ENCODE measurements at places on chromosomes 2 and 18. TPM values are rescaled to one million over a fixed set of nuclear protein-coding genes. Genes with fewer than 3 reads are reported as not detected.

- no peak for DNase-seq
Measured at GRCh38 chr18:41756141-41756540, 198.9 kb upstream of the PIK3C3 start.

- no peak for DNase-seq
Measured at GRCh38 chr18:65610939-65611338, 139.9 kb upstream of the CDH7 start.

- DNase-seq = no peak
Measured at GRCh38 chr2:197427986-197428385, 6.8 kb downstream of the SF3B1 start.

GRCh38 chr2:147923846-147924245 is 79.0 kb downstream of the ACVR2A start:
- no peak for DNase-seq

DNA sequence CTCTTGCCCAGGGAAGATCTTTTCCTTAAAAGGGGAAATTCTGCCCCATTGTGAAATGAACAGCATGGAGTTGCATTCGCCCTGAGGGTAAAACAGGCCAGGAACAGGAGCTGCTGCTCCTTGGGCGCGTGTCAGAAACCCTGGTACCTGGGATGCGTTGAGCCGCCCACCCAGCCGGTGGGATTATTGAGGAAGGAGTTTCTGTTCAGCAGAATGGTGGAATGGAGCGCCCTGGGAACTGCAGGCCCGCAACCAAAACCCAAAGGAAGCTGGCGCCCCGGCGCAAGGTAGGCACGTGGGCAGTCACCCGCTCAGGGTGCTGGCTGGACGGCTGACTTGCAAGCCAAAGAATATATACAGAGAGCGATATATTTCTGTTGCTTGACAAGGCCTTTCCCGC is 73.5 kb downstream of the MTCL1 start:
- no peak for DNase-seq

DNA sequence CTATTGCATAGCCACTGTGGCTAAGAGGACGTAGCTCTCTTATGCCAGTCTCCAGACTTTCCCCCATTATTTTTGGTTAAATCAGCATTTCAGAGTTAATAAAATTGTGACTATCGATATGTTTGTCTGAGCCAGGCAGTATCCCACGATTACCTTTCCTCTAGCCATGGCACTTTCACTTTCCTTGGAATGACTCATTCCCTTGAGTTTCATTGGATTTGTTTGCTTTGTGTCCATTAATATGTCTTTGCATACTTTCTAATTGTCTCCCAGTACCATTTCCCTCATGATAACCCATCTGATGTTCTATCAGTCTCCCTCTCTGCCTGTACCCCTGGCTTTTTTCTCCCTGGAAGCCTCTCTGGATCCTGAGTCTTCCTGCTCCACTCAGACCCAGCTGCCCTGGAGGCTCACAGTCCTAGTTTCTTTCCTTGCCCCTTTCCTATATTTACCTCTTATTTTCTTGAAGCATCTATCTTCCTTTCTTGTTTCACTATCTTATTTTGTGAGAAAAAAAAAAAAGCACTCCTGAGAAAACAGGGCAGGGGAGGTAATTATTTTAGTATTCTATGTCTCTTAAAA is 126.1 kb downstream of the MTX2 start:
- peak; percentile 44 for DNase-seq

- DNase-seq = no peak
Measured at GRCh38 chr2:71925268-71926088, 222.2 kb downstream of the CYP26B1 start.

DNA sequence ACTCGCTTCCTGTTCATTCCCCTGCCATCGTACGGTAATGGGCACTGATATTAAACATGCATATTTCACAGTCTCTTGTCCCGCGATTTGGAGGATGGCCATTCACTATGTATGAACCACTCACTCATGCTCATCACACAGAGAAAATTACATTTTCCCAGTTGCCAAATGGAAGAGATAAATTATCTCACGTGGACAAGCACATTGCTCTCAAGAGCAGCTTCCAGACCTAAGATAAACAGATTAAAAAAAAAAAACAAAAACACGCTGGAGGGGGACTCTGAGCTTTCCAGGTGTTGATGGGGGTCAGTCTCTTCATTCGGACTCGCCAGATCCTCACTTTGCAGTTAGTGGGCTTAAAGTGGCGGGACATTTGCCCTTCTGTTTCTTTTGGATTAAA is 1.7 kb upstream of the MAPK4 start:
- DNase-seq = no peak

DNA sequence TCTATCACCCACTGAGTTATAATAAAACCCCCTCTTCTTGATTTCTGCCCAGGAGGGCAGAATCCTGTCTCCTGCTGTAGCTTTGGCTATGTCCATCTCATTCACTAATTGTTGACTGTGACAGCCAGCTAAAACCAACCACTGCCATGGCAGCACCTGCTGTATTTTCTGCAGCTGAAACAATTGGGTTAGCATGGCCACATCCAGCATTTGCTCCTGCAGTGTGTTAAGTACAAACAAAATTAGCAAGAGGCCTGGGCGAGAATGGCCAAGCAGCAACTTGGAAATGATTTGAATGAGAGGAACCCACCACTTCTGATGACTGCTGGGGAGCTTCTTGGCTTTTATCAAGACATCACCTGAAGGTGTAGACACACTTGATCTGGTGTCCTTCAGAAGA is 89.4 kb upstream of the LRRTM1 start:
- DNase-seq = no peak

- peak; percentile 36 for DNase-seq
Measured at GRCh38 chr2:190649798-190650390, 1.0 kb downstream of the NAB1 start.

GRCh38 chr2:158586491-158586890 is 129.7 kb downstream of the PKP4 start:
- DNase-seq = peak; percentile 84

DNA sequence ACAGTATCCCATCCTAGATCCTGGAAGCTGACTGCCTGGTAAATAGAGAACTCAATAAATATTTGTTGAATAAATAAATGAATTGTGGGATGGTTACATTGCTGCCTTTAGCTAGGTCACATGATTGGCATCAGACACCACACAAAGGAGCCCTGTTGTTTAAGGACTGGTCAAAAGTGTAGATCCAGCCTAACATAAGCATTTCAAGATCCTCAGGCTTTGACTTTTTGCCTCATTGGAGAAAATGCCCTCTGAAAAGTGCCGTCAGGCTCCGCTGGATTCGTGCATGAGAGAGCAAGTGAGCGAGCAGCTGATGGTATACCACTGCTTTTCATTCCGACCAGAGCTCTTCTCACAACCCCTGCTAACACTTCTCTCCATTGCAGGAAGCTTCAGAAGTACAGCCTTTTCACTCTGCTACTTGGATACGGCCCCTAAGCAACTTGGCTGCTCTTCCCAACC is 1.3 kb upstream of the ZNF24 start:
- no peak for DNase-seq

DNA sequence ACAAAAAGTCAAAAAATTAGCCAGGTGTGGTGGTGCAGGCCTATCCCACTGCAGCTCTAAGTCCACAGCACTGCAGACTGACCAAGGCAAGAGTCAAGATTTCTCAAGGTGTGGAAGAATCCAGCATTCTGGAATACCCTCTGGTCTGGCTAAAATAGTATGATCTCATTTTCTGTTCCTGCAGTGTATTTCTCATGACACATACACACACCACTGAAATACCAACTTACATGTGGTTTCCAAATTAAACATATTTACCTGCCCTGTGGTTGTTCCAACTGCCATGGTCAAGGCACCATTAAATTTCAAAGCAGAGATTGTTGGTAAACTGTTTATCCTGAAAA is 30.9 kb downstream of the NOL10 start:
- peak; percentile 42 for DNase-seq

DNA sequence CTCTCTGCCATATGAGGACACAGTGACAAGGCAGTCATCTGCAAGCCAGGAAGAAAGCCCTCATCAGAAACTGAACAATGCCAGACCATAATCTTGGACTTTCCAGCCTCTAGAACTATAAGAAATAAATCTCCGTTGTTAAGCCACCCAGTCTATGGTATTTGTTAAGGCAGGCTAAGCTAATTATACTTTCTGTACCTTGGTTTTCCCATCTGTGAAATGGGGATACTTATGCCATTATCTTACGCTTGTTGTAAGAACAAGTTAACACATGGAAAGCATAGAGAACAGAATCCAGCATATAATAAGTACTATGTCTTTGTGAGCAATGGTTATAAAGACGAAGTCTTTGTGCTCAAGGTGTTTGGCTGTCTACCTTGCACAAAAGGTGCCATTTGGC is 8.3 kb upstream of the ADD2 start:
- DNase-seq = no peak

- DNase-seq = no peak
Measured at GRCh38 chr2:181682026-181682789, 1.9 kb upstream of the NEUROD1 start.

- no peak for DNase-seq
Measured at GRCh38 chr2:32825291-32825712, 121.5 kb upstream of the LTBP1 start.

DNA sequence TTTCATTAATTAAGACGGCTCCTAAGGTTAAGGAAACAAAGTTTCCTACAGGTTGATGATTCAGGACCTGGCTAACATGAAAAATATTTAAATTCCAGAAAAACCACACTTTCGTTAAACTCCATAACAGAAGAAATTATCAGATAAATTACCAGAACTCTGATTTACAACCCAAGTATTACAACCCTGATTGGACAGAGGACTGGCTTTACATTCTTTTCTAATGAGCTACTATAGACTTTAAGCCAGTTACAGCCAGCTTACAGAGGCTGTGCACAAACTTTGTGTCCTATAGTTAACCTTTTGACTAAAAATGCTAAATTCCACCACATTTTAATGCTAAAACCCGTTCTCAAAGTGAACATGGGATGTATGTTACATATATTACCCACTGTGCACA is 458.6 kb downstream of the KCNJ3 start:
- no peak for DNase-seq

DNA sequence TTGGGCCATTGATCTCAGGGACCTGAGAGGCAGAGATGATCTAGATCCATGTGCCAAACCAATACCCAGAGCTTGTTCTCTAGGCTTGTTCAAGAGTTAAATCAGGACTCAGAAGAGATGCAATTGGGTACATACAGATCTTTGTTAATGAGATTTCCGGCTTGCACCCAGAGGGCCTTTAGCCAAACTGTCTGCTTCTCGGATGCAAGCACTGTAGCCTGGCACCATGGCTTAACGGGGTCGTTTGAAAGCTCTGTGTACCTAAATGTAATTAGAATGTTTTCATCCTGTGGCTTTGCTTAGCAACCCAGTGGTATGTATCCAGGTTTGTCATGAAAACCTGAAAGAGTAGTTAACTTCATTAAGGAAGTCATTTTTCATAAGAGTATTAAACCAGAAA is 94.2 kb downstream of the TPGS2 start:
- no peak for DNase-seq

DNA sequence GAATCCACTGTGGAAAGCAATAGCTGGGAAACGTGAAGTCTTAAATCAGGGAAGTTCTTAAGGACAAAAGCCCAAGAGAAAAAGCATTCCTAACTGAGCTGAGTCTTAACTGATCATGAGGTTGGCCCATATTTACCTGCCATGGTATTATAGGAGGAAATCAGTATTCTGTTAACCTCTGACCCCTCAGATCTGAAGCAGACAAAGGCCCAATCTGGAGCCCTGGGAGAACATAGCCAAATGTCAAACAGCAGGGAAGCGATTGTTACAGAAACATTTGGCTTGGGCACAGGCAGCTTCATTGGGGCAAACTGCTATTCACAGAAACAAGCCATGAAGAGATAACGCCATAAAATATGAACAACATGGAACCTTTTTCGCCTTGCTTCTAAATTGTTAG is 18.8 kb downstream of the EPHA4 start:
- DNase-seq = no peak

DNA sequence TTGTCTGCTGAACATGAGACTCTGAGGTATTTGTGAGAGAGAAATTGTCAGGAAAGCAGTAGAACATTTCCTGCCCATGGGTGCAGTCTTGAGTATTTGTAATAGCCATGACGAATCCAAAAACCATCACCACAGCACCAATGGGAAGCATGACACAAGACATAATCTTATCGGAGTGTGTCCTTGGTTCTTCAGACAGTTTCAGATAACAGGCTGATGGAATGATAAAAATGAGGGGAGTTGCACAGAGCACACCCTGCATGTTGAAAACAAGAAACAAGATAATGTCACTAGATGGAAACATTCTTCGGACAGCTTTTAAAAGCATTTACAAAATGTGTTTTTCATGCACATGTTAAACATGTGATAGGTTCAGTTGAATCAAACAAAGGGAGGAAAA is 56.9 kb downstream of the SLC38A11 start:
- peak; percentile 73 for DNase-seq

- DNase-seq = no peak
Measured at GRCh38 chr2:208097801-208098200, 26.5 kb downstream of the CRYGD start.

DNA sequence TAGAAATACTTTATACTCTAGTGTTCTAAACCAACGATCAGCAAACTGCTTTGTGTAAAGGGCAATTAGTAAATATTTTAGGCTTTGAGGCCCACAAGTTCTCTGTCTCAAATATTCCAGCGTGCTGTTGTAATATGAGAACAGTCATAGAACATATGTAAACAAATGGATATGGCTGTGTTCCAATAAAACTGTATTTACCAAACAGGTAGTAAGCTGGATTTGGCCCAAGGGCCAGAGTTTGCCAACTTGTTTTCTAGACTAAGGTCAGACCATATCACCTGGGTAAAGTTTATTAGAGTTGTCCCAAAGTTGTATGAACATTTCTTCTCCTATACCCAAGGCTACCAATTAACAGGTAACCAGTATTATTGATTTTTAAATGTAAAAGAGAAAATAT is 303.2 kb upstream of the MC4R start:
- peak; percentile 85 for DNase-seq

COBLL1 gene
- 10.5 TPM for total RNA-seq

PRKAG3 gene
- total RNA-seq = not detected

KATNAL2 gene
- total RNA-seq = under 0.01 TPM

CFC1 gene
- not detected for total RNA-seq

ZNF2 gene
- total RNA-seq = 7.4 TPM

PTH2R gene
- total RNA-seq = 0.13 TPM

IL1F10 gene
- not detected for total RNA-seq

HTR2B gene
- 0.13 TPM for total RNA-seq

CHRNA1 gene
- not detected for total RNA-seq

SERPINB13 gene
- 48.0 TPM for total RNA-seq

REG3G gene
- total RNA-seq = not detected

CXCR1 gene
- not detected for total RNA-seq

CYS1 gene
- total RNA-seq = 0.26 TPM
